ENCODE measurements at places on chromosomes 1 and 21. TPM values are rescaled to one million over a fixed set of nuclear protein-coding genes. Genes with fewer than 3 reads are reported as not detected.

FABP3 gene
- total RNA-seq = 88.0 TPM

MFAP2 gene
- 5.9 TPM for total RNA-seq

SFPQ gene
- total RNA-seq = 285 TPM

SPATC1L gene
- total RNA-seq = 6.1 TPM

TPTE gene
- total RNA-seq = not detected

OSCP1 gene
- total RNA-seq = 12.8 TPM

GCLM gene
- total RNA-seq = 6.9 TPM

MATN1 gene
- total RNA-seq = under 0.01 TPM

CYB5RL gene
- total RNA-seq = 3.9 TPM

PTPRC gene
- 3.0 TPM for total RNA-seq

GART gene
- total RNA-seq = 91.0 TPM

NOC2L gene
- 36.1 TPM for total RNA-seq

ANXA9 gene
- not detected for total RNA-seq

NPHS2 gene
- total RNA-seq = not detected

DIO1 gene
- total RNA-seq = not detected

MAB21L3 gene
- under 0.01 TPM for total RNA-seq

LRP8 gene
- total RNA-seq = 77.2 TPM

RAB13 gene
- total RNA-seq = 6.6 TPM

CRABP2 gene
- 7.1 TPM for total RNA-seq

SLAMF9 gene
- total RNA-seq = not detected

NEK2 gene
- total RNA-seq = 3.0 TPM

OR2L3 gene
- total RNA-seq = 0.25 TPM

RAB42 gene
- total RNA-seq = 3.2 TPM

CYP4X1 gene
- total RNA-seq = 13.8 TPM

PALMD gene
- 41.8 TPM for total RNA-seq

ODR4 gene
- 28.0 TPM for total RNA-seq

MMEL1 gene
- 7.6 TPM for total RNA-seq

SLAMF1 gene
- total RNA-seq = not detected

DDR2 gene
- total RNA-seq = 5.2 TPM

ANKRD35 gene
- 1.7 TPM for total RNA-seq

RSPO1 gene
- not detected for total RNA-seq

CD34 gene
- 3.4 TPM for total RNA-seq

SPRR2E gene
- total RNA-seq = not detected

CASQ1 gene
- total RNA-seq = 7.6 TPM

STYXL2 gene
- total RNA-seq = 0.25 TPM

SLC44A5 gene
- total RNA-seq = 141 TPM

SEMA6C gene
- total RNA-seq = 24.8 TPM

PTPN7 gene
- total RNA-seq = 0.25 TPM

CSF1 gene
- total RNA-seq = 1.7 TPM

ITGB3BP gene
- total RNA-seq = 17.0 TPM

CELA3A gene
- total RNA-seq = not detected

KCNK2 gene
- total RNA-seq = 59.0 TPM

VN1R5 gene
- total RNA-seq = not detected

SLAMF6 gene
- total RNA-seq = not detected

ELF3 gene
- 0.74 TPM for total RNA-seq

PRAMEF10 gene
- not detected for total RNA-seq

FCRL2 gene
- 0.25 TPM for total RNA-seq

LCE6A gene
- not detected for total RNA-seq

S100B gene
- 10.1 TPM for total RNA-seq

EFNA3 gene
- total RNA-seq = 10.6 TPM

GJA8 gene
- not detected for total RNA-seq

OLFM3 gene
- total RNA-seq = 24.3 TPM

TOR1AIP1 gene
- 34.4 TPM for total RNA-seq

PPP2R5A gene
- total RNA-seq = 18.4 TPM

FMO1 gene
- 4.2 TPM for total RNA-seq

TCP10L gene
- total RNA-seq = 4.7 TPM

ZNF678 gene
- total RNA-seq = 38.6 TPM
